ENCODE measurements at places on chromosomes 5 and 9. TPM values are rescaled to one million over a fixed set of nuclear protein-coding genes. Genes with fewer than 3 reads are reported as not detected.

DNA sequence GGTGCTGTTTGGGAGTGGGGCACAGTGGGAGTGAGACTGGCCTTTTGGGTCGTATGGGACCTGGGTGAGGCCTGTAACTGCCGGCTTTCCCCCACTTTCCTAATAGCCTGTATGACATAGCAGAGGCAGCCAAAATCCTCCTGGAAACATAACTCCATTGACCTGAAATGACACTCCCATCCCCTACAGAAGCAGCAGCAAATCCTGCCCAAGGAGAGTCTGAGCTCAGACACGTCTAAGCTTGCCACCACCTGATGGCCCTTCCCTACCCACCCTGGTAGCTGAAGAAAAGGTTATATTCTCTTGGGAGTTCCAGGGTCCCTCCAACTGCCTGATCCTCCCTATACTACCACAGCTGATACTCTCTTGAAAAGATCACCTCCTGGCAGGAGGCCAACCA is 179.8 kb upstream of the ARRDC3 start:
- no peak for DNase-seq

The DNM1 gene
- polyA plus RNA-seq = 19.3 TPM

The RANBP17 gene
- 7.9 TPM for polyA plus RNA-seq

The F2RL2 gene
- polyA plus RNA-seq = 30.9 TPM

The ENTPD8 gene
- polyA plus RNA-seq = 0.07 TPM

- peak; percentile 83 for DNase-seq
Measured at GRCh38 chr5:72160959-72161358, 53.7 kb downstream of the MAP1B start.

DNA sequence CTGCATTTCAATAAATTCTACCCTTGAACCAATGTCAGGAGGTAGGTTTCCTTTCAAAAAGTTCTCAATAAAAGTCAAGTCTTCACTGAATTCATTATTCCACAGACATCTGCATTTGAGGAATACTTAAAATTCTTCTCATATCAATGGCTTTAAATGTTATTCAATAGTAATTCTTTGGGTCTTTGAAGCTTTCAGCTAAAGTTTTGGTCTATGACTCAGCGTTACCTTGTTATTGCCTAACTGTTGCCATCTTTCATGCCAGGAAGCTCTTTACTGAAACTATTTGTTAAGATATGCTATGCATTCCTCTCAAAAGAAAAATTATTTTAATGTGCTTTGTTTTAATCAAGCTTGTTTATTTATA is 170.5 kb downstream of the NNT start:
- DNase-seq = peak; percentile 67

- DNase-seq = peak; percentile 85
Measured at GRCh38 chr5:171953860-171954701, 52.4 kb downstream of the FBXW11 start.

DNA sequence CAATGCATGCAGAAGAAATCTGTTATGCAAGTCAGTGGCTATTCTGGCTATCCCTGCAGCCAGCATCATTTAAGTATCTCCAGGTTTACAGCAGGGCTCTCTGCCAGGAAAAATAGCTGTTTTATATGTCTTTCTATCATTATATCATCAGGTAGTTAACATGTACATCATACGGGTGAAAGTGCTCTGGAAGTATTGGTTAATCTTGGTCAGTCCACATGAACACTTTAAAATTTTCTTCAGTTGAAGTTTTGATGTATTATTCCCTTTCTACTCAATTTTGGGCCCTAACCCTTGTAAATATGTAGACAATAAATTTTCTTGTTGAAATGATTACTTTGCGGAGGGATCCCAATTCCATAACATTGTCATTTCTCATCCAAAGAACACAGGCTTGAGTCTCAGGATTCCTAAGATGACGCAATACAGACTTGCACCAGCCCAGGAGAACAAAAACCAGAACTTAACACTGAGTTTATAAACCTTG is 67.5 kb downstream of the SEMA6A start:
- peak; percentile 11 for DNase-seq

GRCh38 chr9:249025-249424 is 34.4 kb downstream of the DOCK8 start:
- no peak for DNase-seq

DNA sequence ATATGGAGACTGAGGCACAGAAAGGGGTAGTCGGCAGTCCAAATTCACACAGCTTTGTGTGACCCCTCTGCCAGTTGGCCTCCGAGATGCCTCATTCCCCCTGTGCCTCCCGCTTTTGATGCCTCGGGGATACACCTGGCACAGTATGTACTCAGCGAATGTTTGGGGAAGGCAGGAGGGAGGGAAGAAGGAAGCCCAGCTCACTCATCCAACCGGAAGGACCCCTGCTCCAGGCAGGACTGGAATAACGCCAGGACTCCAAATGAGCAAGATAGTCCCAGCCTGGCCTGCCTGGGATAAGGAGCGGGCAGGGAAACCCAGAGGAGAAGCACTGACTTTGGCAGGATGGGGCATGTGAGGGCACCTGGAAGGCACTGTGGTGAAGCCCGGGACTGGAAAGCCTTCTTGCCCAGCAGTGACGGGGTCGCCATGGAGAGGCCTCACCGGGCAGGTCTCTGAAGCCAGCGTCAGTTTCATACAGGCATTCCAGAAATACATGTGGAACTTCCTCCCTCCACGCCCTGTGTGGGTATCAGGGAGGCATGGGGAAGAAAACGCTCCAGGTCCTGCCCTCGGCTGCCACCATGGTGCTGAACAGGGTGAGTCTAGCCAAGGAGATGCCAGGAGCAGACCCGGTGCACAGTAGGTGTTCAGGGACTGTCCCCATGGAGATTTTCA is 20.3 kb downstream of the LMX1B start:
- DNase-seq = no peak

The LRRC70 gene
- polyA plus RNA-seq = 0.19 TPM

- peak; percentile 66 for DNase-seq
Measured at GRCh38 chr5:52743970-52744369, 43.7 kb upstream of the ITGA1 start.

The PDE6A gene
- not detected for polyA plus RNA-seq

GRCh38 chr5:35362772-35363171 is 132.5 kb upstream of the PRLR start:
- DNase-seq = no peak

The NMRK1 gene
- polyA plus RNA-seq = 5.3 TPM
